ENCODE measurements at places on chromosomes 11 and 22. TPM values are rescaled to one million over a fixed set of nuclear protein-coding genes. Genes with fewer than 3 reads are reported as not detected.

Gene MS4A15
- total RNA-seq, result not detected

Gene CTTN
- total RNA-seq, result 56.4 TPM

Gene FGF19
- total RNA-seq, result not detected

Gene GGTLC3
- total RNA-seq, result 0.24 TPM

Gene KDM4E
- total RNA-seq, result not detected

Gene ARL14EP
- total RNA-seq, result 30.8 TPM

Gene SUSD2
- total RNA-seq, result not detected

Gene TCN2
- total RNA-seq, result 0.53 TPM

Gene ANAPC15
- total RNA-seq, result 38.1 TPM

Gene VWA5A
- total RNA-seq, result 38.1 TPM

Gene MIOX
- not detected for total RNA-seq

Gene TRIOBP
- 17.0 TPM for total RNA-seq

Gene SEPTIN5
- 11.2 TPM for total RNA-seq

Gene POLD3
- total RNA-seq, result 28.4 TPM

Gene DERL3
- total RNA-seq, result not detected

Gene PRR5
- total RNA-seq, result 43.7 TPM

Gene TMEM45B
- not detected for total RNA-seq

Gene CHRM4
- 0.81 TPM for total RNA-seq

Gene KCTD14
- 0.15 TPM for total RNA-seq

Gene CRACR2B
- 1.9 TPM for total RNA-seq
